NB4 (cell line): ENCODE measurements at places on chromosomes 2 and 18.

DNA sequence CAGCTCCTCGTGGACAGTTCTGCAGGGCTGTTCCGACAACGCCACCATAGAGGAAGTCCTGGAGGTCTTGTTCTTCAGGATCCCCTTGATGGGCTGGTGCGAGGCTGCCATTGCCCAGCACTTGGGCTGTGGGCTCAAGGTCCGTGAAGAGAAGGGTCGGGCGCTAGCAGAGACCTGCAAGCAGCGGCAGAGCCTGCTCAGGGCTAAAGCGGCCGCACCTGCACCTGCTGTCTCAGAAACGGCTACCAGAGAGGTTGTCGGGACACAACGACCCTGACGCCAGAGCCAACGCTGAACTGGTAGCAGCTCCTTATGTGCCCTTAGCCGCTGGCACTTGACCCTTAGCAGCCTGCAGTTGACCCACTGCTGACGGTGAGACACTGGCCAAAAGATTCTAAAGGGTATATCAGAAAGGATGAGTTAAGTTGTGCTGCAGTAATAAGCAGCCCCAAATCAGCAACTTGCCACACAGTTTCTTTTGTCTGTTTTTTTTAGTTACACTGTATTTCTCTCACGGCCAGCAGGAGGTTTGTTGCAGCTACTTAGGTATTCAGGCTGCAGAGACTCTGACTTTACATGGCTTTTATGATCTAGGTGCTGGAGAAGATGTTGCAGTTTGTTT, 55.5 kb upstream of the ST6GAL2 start:
- DNase-seq = no peak

DNA sequence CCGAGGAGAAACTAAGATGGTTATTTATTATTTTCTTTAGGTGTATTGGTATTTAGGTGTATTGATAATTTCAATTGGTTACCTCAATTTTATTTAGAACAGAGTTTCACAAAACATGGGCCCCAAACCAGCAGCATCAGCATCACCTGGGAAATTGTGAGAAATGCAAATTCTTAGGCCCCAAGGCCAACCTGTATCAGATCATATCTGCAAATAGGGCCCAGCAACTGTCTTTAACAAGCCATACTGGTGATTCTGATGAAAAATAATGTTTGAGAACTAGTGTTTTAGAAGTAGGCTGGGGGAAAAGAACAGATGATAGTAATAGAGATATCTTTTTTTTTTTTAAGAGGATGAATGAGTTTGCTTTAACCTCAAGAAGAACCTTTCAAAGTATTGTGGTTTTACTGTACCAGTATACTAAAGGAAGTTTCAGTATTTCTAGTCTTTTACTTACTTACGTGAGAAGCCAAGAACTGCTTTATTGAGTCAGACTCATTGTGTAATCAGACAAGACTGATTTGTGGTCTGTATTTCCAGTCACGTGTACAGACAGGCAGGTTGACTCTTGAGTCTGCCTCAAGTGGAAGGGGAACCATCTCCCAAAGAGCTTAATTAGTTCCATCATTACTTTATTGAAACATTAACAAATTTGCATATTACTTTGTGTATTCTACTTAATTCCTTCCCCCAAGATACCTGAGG, 60.4 kb upstream of the GAREM1 start:
- DNase-seq = peak; percentile 78

GRCh38 chr2:152792974-152793373, 74.6 kb downstream of the ARL6IP6 start:
- DNase-seq = no peak

DNA sequence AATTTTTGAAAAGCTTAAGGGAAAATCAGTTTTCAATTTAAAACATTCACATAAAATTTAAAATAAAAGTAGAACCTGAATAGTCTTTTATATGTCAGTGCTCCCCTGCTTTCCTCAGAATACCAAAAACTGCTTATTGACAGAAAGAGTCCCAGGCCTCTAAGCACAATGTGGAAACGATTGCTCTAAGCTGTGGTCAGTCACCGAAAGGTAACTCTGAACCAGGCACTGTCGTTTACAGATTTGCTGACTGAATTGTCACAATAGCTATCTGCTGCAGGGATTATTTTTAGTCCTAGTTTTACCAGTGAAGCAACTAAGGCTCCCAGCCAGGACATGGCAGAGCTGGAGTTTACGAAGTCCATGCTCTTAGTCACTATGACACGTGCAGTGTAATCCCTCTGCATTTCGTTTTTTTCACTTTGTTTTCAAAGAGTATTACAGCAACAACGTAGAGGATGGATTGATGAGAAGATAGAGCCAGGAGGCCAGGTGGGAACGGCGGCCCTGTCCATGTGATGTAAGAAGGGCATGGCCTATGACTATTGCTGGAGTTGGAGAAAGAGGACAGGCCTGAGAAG, 28.1 kb upstream of the TMEM247 start:
- DNase-seq = no peak

- DNase-seq = no peak
Measured at GRCh38 chr2:10342245-10342951, 39.7 kb downstream of the HPCAL1 start.

GRCh38 chr2:65737452-65738011, 305.1 kb upstream of the SPRED2 start:
- no peak for DNase-seq

DNA sequence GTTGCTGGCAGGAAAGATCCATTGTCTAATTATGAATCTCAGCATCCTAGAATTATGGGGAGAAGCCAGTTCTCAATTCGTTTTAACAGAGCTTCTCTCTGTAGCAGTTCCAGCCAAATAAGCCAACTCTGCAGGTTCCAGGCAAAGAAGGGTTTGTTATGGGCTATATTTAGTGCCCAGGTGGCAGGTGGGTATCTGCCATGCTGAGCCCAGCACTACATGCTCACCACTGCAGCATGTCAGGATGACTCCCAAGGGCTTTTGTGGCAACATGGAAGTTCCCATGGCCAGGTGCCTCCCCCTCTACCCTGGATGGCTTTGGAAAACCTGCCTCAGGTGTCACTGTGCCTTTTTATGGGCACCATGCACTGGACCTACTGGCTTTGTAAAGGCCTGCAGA, 137.7 kb upstream of the MSH6 start:
- no peak for DNase-seq

DNA sequence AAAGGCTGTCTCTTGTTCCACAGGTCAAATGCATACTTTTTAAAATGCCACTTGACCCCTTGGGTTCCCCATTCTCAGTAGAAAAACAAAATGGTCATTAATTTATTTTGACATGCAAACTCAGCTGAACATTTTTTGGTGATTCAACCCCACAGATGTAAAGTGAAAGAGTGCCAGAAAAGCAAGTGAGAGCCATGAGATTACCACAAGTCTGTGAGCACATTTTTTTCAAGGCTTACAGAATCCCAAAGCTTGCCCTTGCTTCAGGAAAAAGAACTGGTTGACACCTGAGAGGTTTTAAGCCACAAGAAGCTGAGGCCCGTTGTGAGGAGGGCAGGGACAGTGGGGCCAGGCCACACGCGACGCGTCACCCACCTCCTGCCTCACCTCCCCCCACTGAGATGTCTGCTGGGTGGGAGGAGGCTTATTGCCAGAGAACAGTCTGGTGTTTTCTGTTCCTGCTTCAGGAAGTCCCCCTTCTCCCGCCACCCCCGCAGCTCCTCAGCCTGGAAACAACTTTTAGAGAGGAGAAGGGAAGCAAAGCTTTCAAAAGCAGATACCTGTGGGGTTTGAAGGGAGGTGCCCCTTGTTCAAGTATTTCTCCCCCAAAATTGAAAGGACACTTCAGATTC, 70.4 kb upstream of the CYP1B1 start:
- peak; percentile 86 for DNase-seq

- DNase-seq = no peak
Measured at GRCh38 chr18:42915299-42915698, 200.2 kb downstream of the RIT2 start.

DNA sequence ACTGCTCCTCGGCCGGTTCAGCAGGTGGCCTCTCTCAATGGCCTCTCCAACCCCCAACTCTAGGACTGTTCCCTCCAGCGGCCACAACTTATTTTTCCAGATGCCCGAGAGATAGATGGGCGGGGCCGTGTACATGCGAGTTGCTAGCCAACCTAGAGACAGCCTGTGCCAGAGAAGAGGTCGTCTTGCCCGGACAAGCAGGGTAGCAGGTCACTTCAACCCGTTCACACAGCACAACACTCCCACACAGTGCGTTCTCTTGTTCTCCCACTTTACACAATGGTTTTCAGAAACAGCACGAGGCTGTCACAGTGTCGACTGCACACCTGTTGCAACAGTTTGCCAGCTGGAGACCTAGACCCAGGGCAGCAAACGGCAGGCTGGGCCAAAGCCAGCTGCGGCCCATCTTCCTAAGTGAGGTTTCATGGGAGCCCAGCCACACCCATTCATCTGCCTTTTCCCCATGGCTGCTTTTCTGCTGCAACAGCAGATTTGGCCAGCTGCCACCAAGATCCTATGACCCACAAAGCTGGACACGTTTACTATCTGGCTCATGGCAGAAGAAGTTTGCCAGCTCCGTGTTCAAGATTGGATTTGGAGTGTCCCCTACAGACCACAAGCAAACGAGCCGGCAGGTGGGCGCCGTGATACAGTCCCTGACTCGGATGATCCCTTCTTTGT, 7.3 kb upstream of the PRLH start:
- DNase-seq = no peak

DNA sequence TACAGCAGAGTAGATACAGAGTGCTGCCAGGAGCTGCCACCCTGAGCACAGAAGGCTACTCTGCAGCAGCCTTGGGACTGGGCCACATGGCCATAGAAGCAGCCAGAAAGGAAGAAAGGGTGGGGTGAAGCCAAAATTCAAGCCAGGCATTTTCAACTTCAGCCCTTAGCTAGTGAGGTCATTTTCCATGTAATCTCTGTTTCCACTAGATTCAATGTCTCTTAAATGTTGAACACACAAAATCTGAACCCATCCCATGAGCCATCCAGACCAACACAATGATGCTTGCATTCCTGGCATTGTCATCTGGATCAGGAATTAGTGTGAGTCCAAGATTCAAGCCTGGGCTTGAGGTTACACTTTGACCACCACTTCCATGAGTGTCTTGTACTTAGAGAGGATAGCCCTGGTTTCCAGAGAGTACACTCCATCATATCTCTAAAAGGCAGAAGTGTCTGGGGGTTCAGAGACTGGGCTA, 243.6 kb downstream of the OSR1 start:
- no peak for DNase-seq
